ENCODE measurements at places on chromosomes 7 and 10.

GRCh38 chr10:3691482-3691881, 93.5 kb downstream of the KLF6 start:
- DNase-seq, result no peak

GRCh38 chr10:94353336-94353735, 9.4 kb downstream of the NOC3L start:
- no peak for DNase-seq

- DNase-seq, result no peak
Observed at GRCh38 chr7:519484-520390, at the start of gene PDGFA. TSS of gene PDGFA (minus strand) at chr7:519846. CDS start at chr7:519001, 845 bp downstream.

DNA sequence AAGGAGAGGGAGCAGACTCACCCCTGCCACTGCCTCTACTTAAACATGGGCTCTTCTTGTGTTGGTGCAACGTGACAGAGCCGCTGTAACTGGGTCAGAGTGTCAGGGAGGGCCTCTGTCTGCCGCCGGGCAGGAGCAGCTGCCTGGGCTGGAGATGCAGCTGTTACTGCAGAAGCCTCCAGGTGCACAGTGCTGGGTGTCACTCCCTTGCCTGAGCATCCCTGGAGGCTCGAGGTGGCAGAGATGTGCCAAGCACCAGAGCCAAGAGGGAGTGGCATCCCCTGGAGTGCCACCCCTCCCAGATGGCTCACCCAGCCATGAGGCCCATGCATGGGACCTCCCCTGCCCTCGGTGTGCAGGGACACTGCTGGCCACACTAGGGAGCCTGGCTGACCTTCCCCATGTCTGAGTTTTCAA, 145.7 kb downstream of the PRPF18 start:
- no peak for DNase-seq

DNA sequence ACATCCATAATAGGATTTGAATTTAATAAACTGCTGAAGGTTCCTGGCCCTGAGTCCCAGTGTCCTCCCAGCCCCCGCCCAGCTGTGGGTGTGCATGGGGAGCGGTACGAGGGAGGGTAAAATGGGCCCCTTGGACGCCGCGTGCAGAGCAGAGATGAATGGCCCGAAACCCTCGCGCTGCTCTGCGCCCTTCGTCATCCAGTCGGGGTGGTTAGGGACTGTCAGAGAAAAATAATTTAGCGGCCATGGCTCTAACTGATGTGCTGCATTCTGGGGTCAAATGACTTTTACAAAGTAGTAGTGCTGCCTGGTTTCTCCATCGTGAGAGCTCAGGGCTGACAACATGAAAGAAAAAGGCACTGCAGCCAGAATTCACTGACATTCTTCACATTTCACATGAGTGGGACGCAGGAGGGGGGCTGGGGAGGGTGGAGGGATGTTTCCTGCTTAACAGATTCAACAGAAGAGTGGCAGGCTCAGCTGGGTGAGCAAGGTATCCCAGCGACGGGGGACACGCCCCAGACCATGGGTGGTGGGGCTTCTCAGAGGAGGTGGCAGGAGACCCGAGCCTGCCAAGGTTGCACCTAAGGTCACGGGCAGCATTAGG, 304.5 kb downstream of the WDR37 start:
- DNase-seq, result no peak

DNA sequence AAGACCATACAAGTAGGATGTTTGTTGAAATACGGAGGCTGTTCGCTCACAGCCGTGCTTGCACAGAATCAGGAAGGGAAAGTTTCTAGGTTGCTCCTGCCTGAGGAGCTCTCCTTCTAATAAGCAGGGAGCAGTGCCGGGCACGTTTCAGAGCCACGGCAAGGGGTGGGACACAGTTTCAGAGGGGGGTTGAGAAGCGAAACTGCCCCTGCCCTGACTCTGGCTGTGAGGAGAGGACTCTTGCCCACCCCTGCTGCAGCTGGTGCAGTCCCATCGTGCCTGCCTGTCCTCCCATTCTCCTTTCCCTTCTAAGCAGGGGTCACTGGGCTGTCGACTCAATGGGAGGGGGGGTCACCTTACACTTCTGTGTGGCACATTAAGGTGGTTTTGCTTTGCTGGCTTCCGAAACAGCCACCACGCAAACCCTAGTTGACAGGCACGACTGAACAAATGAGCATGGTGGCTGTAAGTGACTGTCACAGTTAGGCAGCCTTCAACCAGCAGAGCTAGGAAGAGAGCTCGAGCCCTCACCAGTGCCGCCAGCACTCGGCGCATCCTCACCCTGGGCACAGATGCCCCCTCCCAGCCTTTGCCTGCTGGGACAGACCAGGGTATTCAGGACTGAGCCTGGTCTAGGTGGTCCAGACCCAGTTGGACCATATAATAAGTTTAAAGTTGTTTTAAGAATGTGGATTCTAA, 37.5 kb downstream of the ZNF467 start:
- DNase-seq, result no peak

GRCh38 chr7:105707967-105708762, 126.9 kb upstream of the EFCAB10 start:
- no peak for DNase-seq

DNA sequence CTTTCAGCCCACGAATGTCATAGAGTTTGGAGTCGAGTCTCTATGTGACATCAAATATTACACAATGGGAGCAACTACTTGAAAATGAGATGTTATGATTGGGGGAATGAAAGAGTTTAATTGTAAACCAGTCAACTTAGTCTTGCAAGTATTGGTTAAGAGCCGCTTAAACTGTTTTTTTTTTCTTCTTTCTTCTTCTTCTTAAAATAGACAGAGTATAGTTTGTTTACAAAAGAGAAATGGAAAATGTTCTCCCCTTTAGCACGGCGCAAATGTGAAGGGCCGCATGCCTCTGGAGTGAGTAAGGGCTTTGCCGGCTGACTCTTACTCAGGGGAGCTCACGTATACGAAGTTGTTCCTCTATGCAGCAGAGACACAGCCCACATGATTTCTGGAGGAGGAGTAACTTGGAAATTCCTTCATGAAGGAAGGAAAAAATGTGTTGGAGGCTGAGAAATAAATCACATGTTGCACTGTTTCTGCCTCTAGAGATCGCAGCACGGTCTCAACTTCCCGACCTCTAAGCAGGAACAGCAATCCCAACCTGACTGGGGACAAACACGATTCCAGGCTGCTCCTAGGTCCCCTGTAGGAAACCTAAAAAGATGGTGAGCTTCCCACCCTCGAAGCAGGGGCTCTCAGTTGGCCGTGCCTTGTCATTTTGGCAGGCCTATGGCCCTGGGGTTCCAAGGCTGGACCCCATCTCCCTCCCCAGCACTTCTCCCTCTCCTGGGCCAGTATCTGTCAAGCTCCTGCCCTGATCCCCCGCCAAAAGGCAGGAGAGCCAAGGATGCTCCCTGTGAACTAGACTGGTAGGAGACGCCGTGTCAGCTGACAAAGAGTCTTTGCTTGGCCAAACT, 44.8 kb downstream of the MYOF start:
- no peak for DNase-seq

DNA sequence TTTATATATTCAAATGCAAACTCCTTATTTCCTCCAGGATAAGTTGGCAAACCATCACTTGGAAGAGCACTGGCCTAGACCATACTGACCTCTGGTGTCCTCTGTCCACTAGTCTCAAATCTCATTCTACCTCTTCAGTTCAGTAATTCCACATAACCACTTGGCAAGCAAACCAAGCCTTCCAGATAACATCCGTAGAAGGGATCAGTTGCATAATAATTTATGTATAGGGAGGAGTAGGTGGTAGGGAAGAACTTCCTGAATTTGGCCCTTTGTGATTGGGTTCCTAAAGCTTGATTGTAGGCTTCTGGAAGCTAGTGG, 55.0 kb downstream of the WAC start:
- DNase-seq, result no peak

DNA sequence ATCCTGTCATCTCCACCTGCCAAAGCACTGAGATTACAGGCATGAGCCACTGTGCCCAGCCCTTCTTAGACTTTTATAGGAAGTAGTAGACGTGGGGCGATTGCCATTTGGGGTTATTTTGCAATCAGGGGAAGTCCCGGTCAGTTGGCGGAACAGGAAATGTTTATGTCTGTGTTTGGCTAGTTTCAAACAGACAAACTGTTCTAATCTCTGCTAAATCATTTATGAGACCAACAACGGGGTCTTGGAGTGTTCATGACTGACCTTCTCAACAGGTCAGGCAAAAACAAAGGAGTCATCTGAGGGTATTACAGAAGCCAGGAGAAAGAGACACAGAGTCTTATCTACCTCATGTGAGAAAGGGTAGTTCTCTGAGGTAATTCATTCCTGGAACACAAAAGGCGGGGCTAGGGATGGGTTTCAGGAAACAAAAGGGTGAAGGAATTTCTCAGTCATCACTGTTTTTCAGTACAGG, 6.6 kb upstream of the TPK1 start:
- DNase-seq, result no peak

DNA sequence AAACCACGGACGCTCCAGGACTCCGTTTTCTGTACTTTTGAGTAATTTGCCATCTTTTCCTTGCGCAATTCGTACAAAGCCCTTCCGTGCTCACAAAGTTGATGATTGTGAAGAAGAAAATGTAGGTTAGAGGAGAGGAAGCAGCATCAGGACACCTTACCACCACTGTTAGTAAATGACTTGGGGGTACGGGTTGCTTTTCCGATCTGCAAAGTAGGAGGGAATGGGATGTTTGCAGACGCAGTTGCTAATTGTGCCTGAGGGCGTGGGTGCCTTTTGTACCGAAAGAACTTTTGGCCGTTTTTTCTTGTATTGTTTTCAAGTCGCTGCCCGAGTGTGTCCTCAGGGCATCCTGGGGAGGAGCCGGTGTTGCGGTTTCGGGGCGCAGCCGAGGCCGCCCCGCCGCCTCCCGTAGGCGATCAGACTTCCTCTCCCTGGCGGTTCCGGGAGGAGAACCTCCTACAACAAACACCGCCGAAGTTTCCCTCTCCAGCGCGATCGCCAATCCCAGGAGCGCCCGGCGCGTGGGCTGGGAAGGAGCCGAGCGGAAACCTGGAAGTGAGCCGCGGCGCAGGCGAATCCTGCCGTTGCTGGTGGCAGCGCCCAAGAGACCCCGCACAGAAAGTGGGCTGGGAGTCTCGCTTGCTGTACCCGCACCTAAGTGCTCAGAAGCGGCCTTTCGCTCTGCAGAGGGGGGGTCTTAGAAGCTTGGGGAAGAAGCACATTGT, 1.0 kb downstream of the PRR15 start:
- DNase-seq, result no peak

Measured in stimulated activated CD4-positive, alpha-beta T cell treated with anti-CD3 and anti-CD28 coated beads, Interleukin-1b, Interleukin-23, amount 100 ng/mL, for 1 hour (primary cell).